ENCODE measurements at places on chromosomes 4 and X.

DNA sequence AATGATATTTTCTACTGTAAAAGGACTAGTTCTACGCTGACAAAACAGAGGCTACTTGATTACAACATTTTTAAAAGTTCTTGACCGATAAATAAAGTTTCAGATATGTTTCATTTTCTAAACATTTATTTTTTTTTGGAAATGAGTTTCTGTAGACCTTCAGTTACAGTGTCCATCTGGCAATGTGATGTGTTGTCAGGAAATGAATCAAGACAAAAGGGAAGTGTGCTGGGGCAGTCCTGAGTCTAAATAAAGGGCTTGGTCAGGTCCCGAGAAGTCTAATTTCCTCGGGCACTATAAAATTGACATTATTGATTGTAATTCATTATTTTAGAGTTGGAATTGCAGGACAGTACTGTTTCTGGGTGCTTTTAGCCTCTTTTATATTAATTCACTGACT is 57.0 kb upstream of the FTHL17 start:
- DNase-seq = no peak

GRCh38 chrX:47629419-47630200 is at the start of gene CFP:
Gene CFP (minus strand): TSS chrX:47629930. CDS start chrX:47629844, 86 bp downstream.
- no peak for DNase-seq

DNA sequence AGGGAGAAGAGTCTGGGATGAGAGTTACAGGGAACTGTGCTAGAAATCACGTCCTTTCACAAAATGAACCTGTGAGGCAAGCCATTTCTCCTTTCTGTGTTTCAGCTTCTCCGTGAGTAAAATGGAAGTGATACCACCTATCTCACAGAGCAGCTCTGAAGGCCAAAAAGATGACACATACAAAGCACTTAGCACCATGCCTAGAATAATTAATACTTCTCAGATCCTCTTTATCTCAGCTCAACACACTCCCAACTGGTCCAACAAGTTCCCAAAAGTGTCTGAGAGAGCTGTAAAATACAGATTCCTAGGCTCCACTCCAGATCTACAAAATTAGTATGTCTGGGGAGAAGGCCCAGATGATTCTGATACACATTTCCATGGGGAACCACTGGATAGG is 38.3 kb downstream of the LHFPL1 start:
- no peak for DNase-seq

GRCh38 chrX:34881671-34882070 is 60.9 kb upstream of the FAM47B start:
- no peak for DNase-seq

DNA sequence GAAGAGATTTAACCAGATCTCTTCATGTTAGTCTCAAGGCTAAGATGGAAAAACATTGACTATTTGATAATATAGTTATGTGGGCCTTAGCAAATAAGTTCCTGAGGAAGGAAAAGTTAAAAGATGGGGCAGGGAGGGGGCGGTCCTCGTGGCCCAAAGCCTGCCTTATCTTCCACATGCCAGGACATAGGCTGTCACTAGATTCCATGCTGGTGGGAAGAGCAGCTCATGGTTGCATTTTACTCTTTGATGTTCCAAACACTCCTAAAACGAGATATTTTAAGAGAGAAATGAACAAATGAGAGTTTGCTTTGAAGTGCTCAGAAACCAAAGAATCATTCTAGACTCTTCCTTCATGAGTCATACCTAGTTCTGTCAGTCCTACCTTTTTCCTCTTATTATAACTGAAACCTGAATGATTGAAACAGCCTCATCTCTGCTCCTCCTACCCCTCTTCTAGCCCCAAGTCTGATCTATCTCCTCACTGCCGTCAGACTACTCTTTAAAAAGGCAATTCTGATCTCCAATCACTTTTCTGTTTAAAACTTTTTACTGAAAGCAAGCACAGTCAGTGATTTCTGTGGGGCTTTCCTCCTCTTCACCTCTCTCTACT is 25.1 kb downstream of the RAB9B start:
- no peak for DNase-seq

- DNase-seq = no peak
Measured at GRCh38 chrX:13778916-13779315, 38.0 kb downstream of the GPM6B start.

DNA sequence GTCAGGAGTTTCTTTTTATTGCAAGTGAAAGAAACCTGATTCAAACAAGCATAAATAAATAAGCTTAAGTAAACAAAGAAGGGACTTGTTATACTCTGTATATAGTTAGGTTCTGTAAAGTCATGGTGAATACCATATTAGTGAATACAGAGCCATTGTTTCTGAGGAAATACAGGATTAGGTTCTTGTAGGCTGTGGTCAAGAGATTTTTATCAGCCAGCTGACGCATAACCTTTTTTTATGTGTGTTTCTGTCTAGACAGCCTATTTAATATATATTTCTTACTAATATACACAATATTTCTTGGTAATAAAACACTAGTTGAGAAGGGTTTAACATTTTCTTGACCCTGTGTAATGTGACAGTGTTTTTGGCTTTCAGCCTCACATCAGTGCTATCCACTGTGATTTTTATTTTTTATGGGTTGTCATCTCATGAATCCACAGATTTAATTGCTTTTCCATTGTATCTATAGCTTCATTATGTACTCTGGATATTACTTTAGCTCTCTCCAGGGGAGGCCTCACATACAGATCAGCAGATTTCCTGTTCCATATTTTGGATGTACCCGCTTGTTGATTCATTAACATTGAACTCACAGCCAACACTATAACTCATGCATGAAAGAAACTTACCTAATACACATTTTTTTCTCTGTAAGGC is 8.0 kb downstream of the HERC3 start:
- no peak for DNase-seq

GRCh38 chrX:2159393-2159792 is 341.4 kb downstream of the DHRSX start:
- no peak for DNase-seq

DNA sequence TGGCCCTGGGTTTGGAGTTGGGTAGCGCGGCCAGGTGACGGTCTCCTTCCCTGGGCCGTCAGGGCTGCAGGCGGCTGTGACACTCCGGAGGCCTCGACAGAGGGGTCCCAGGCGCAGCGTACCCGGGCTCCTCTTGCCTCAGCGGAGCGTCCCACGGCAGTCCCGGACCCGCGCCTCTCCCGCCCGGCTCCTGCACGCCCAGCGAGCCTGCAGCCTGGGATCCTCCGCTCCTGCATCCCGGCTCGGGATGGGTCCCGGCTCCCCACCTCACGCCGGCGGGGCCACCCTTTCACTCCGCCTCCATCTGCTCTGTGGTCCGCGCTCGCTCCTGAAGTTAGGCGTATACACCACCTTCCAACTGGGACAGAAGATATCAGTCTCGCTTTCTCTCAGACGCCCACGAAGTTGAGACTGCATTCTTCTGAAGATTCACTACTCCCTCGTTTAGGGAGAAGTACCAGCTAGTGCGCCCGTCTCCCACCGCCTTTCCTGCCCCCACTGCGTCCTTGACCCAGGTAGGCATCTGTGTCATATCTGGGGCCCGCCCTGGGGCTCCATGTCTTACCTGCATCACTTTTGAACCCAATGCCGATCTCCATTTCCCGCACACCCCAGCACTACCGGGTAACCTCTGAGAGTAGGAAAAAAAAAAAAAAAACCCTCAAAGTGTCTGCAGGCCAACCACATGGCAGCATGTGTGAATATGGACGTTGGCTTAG is 32.3 kb upstream of the KDR start:
- no peak for DNase-seq

GRCh38 chrX:38379088-38379487 is 26.7 kb downstream of the OTC start:
- DNase-seq = no peak

GRCh38 chr4:14178421-14178820 is 550.9 kb upstream of the BOD1L1 start:
- no peak for DNase-seq

GRCh38 chrX:13826770-13827169 is 9.9 kb upstream of the GPM6B start:
- no peak for DNase-seq

- no peak for DNase-seq
Measured at GRCh38 chr4:5044341-5044740, 6.9 kb upstream of the STK32B start.

- no peak for DNase-seq
Measured at GRCh38 chr4:18138076-18138665, 116.6 kb upstream of the LCORL start.

All from activated CD8-positive, alpha-beta memory T cell treated with anti-CD3 and anti-CD28 coated beads for 1 hour (primary cell).